ENCODE measurements at places on chromosomes 7 and 10. TPM values are rescaled to one million over a fixed set of nuclear protein-coding genes. Genes with fewer than 3 reads are reported as not detected.

DNA sequence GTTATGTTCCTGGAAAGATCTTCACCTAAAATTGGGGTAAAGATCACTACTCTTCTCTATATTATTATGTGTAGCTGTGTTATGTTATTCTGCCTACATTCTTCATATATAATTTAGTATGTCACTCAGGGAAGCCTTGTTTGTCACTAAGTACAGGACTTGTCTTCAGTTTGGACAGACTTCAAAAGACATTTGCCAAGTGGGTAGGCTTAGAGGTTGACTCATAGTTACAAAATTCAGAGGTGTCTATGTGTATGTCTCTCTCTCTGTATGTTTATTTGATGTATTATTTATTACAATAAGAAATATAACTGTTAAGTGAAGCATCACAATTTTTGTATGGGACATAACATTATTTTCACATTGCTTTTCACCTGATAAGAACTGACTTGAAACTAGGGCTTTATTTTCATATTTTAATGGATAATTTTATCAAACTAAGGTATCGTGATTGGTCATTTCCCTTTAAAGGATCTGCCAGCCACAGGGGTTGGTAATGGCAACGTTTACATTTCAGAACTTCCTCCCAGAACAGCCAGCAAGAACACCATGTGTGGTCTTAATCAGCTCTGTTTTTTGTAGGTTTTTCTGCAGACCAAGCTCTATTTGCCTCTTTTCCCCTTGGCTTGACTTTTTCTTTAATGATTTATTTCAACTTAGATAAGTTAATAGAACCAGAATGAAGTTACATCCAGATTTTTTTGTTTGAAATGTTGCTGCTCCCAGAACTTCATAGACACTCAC lies 262.1 kb upstream of the CACNA2D1 start:
- DNase-seq = no peak

DNA sequence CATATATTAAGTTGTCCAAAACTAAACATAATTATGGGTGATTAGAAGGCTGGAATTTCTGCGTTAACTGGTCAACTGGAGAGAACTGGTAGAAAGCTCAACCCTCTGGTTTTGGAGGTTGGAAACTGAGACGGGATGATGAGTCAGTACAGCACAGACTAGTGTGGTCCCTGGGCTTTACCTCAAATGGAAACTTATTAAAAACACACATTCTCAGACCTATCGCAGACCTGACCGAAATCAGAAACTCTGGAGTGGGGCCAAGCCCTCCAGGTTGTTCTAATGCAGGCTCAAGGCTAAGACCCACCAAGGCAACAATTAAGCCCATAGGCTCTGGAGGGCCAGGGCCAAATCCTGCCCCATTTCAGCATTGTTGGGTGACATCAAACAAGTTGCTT lies 136.9 kb downstream of the KCNMA1 start:
- no peak for DNase-seq

GRCh38 chr10:33388785-33389184 lies 54.3 kb upstream of the NRP1 start:
- no peak for DNase-seq

DNA sequence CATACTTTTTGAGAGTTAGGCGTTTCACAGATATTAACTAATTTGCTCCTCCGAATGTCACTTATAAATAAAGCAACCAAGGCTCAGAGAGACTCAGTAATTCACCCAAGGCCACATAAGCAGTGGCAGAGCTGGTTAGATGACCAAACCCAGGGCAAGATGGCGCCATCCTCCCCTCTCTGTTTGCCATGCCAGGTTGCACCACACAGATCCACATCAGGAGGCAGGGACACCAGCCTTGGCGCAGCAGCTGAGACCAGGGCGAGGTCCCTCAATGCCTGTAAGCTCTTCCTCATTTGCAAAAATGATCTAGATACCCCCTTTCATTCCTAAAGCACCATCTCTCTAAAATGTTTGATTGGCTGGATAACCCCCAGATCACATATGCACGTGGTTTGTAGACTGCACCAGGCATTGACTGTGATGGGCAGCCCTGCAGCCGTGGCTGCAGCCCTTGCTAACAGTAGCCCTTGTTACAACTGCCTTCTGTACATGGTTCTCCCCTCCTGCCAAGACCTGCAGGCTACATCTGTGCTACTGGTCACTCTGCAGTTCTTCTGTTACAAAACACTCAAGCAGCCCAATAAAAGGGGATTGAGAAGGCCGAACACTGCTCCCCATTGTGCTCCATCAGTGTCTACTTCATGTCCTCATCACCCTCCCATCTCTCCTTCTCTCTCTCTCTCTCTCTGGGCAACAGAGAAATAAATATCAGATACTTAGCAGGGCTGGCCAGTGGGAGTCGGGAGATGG lies 298.6 kb downstream of the PRPF18 start:
- no peak for DNase-seq

GRCh38 chr10:46091828-46092523 lies 45.9 kb upstream of the MSMB start:
- no peak for DNase-seq

GRCh38 chr10:126849646-126850045 lies 55.6 kb upstream of the DOCK1 start:
- no peak for DNase-seq

GRCh38 chr10:14326581-14326980 lies 4.1 kb downstream of the FRMD4A start:
- DNase-seq = no peak

TMEM270 gene
- total RNA-seq = not detected

ACSL5 gene
- 6.0 TPM for total RNA-seq

ASCC1 gene
- total RNA-seq = 32.0 TPM

ANKRD61 gene
- not detected for total RNA-seq
